ENCODE measurements at places on chromosomes 5 and 9.

DNA sequence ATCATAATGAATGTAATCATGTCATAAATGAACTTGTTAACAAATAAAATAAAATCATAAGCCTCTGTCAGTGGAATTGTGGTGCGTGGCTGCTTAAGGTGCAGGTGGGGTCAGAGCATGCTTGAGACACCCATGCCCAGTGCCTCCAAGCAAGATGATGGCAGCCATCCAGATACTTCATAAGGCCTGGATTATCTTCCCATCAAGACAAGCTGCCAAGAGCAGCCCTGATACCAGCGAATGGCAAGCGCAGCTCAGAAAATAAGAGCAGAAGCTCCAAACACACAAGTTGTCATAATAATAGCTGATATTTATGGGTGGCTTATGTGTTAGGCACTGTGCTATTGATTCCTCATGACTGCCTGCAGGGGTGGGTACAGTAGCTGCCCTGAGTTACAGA is 21.8 kb upstream of the LMX1B start:
- no peak for DNase-seq

DNA sequence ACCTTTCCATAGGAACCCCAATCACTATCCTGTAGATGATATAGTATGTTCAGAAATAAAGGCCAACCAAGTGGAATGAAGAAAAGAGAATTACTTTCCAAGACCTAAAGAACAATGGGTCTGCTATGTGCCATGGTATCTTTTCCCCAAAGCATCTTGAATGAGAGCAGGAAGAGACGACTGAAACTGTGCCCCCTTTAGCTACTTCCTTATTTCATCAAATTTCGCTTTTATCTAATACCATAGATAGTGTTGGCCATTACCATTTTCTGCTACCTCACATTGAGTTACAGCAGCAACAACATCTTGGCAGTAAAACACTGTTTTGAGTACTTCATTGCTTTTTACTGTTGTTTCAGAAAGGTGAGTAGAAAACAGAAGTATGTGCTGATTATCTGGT is 266.6 kb downstream of the CD180 start:
- DNase-seq: no peak

DNA sequence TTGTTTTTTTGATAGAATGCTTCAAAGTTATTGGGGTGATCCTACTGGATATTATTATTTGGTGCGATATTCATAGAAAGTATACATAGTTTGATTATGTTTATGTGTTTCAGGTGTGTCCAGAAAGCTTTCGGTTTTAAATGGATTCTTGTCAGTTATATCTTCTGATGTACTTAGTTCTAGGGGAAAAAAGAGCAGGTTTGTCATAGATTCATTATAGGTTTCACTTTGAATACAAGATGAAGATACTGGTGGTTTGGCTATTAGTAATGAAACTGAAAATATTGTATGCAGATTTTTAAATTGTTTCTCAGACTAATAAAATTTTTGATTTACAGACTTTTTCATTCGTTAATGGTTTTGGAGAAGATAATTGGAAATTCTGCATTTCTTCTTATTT is 98.9 kb downstream of the MAN2A1 start:
- no peak for DNase-seq

DNA sequence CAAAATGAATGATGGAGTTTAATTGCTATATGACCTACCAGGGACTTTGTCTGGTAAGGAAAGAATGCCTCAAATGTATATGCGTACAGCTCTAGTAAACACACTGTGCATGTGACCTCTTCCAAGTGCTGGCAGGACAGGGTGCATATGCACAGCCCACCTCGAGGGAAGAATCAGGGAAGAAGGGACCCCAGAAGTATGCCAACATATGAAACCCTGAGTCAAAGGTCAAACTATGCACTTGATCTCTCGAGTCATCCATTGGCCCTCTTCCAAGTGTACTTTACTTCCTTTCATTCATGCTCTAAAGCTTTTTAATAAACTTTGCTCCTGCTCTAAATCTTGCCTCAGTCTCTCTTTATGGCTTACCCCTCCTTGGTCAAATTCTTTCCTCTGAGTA is 804.6 kb upstream of the COX7C start:
- DNase-seq: no peak

DNA sequence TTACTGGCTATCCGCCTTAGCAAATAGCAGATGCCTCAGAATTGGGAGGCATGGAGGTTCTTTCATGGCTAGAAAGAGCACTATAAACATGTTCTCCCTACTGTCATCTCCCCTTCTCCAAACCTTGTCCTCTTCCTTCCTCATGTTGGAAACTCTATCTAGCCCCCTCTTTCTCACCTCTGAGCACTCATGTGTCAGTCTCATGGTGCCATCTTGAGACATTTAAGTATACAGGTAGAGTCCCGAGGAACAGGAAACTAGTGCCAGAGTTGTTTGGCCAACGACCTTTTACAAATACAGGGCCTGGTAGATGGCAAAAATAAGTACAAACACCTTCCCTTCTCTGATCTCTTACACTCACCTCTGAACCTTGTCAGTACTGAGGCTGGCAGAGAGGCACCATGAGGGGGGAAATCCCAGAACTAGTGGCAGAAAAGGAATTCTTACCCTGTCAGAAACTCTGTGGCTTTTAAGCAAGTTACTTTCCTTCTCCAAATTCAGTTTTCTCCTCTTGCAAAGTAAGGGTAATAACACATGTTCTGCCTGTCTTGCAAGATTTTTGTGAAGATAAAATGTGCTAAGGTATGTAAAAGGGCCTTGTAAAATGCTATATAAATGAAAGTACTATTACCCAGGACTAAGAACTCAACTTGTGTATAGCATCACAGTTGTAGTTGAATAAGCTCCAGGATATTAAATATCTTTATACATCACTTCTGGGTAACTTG is 94.1 kb upstream of the SNX2 start:
- DNase-seq: no peak

- DNase-seq: no peak
Measured at GRCh38 chr9:99660191-99660636, 161.5 kb upstream of the NR4A3 start.

DNA sequence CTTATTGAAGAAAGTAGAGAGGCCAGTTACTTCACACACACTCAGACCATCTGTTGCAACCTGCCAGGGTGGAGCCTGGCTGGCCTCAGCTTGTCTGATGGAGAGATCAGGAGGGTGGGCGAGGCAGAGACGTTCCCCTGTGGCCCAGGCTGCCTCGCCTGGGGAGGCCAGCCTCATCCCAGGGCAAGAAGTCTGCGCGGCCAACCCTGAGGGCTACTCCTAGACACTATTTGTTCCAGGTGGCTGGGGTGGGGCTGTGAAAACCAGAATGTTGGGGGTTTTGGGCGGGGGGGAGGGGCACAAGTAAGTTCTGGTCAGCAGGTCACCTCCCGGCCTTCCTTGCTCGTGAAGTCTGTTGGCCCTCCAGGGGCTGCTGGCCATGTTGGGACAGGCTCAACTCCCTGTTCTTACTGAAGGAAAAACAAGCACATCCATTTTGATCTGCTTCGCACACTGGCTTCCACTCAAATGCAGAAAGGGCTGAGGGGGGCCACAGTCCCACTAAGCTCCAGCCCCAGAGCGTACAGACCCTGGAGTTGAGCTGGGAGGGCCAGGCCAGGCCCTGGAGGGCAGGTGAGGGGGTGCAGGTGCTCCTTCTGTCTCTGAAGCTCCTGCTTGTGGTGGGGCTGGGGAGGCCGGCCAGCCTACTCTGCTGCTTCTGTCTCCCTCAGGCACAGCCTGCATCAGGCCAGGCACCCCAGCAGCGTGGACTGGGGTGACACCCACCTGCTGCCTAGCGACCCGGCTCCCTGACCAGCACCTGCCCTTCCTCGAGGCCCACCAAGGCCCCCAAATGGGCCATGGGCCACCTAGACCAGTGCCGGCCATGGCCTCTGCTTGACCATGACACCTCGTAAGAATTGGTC is 46.6 kb downstream of the SECISBP2 start:
- no peak for DNase-seq

- DNase-seq: no peak
Measured at GRCh38 chr5:106843812-106844416, 826.8 kb downstream of the EFNA5 start.

- DNase-seq: no peak
Measured at GRCh38 chr9:93900971-93901861, 53.9 kb downstream of the BARX1 start.

DNA sequence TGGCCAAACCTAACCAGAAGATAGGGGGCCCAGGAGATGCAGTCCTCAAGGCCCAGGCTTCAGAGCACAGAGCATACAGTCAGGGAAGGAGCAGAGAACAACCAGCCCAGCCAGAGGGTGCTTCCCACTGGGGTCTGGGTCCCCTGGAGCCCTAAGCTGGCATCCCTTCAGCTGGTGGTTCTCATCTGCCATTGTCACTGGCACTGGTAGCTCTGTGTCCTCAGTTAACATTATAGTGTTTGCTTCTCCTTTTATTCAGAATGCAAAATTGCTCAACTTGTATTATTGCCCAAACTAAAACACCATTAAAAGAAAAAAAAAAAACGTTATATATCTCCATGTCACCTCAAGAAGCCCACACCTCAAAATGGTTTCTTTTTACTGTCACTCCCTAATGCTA is 219.2 kb downstream of the ENC1 start:
- DNase-seq: no peak

DNA sequence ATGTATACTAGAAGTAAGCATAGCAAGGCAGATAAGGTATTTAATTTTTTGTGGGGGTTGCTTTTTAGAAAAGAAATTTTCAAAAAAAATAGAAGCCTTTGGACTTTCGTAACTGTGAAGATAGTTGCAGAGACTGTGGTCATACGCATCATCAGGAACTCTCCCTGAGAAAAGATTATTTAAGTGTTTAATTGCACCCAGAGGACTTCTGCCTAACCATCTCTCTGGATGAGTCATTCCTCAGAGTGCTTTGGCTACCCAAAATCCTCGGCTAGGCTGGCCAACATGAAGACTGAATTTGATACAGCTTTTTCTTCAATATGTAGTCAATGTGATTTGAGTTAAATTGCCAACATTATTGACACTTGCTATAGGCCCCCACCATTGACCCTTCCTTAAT is 296.4 kb downstream of the TLR4 start:
- no peak for DNase-seq

DNA sequence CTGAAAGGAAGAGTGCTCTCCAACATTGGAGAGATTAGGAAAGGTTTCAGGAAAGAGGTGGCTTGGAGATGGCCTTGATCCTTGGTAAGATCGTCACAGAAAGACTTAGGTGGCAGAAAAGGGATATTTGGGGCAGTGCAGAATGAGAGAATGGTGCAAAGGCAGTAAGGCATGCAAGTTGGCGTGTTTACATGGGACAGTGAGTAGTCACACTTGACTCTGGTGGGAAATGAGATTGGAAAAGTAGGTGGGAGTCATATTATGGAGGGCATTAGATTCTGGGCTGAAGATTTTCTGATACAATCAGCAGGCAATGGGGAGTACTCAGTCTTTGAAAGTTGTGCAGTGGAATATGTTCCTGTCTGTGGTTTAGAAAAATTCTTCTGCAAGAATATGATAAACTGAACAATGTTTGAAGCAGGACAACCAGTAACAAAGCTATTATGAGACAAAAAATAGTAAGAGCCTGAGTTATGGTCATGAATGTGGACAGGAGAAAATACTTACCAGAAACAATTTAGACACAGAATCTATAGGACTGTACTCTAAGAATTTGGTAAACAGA is 76.2 kb upstream of the ANKRD55 start:
- DNase-seq: no peak

- no peak for DNase-seq
Measured at GRCh38 chr9:37639841-37640240, 10.9 kb upstream of the FRMPD1 start.
